Dermis lymphatic vessel endothelial cell (primary cell): ENCODE measurements at places on chromosomes 2 and 18. TPM values are rescaled to one million over a fixed set of nuclear protein-coding genes. Genes with fewer than 3 reads are reported as not detected.

Gene FAM110C
- under 0.01 and 0.17 TPM in 2 replicates for total RNA-seq

Gene ACMSD
- total RNA-seq, result not detected in 2 replicates

Gene NT5C1B
- total RNA-seq, result not detected in 2 replicates

Gene ARHGEF4
- total RNA-seq, result 0.09 and 0.98 TPM in 2 replicates

Gene TNP1
- total RNA-seq, result not detected in 2 replicates

Gene NBEAL1
- 25.6 and 28.5 TPM in 2 replicates for total RNA-seq

Gene BOK
- 23.8 and 48.5 TPM in 2 replicates for total RNA-seq

Gene TBR1
- total RNA-seq, result under 0.01 and 0.09 TPM in 2 replicates

Gene ST6GAL2
- total RNA-seq, result under 0.01 and 0.09 TPM in 2 replicates

Gene MOGAT1
- total RNA-seq, result not detected in 2 replicates

Gene SERPINB11
- not detected in 2 replicates for total RNA-seq

Gene SRD5A2
- total RNA-seq, result not detected in 2 replicates

Gene ACTG2
- total RNA-seq, result not detected in 2 replicates

Gene CCL20
- total RNA-seq, result 0.95 and 2.1 TPM in 2 replicates

Gene MAP4K4
- total RNA-seq, result 93.7 and 128 TPM in 2 replicates

Gene CTAGE1
- total RNA-seq, result not detected in 2 replicates

Gene IGFBP2
- 1.4 and 9.6 TPM in 2 replicates for total RNA-seq

Gene MAIP1
- total RNA-seq, result 19.3 and 25.3 TPM in 2 replicates

Gene L3MBTL4
- 2.7 and 8.8 TPM in 2 replicates for total RNA-seq

Gene PUS10
- total RNA-seq, result 6.3 and 12.1 TPM in 2 replicates

Gene CLEC4F
- 0.11 and 0.17 TPM in 2 replicates for total RNA-seq

Gene APLF
- 6.7 and 6.9 TPM in 2 replicates for total RNA-seq

Gene ADAM23
- 0.22 and 0.69 TPM in 2 replicates for total RNA-seq

Gene STPG4
- total RNA-seq, result 0.11 and 0.17 TPM in 2 replicates

Gene DPYSL5
- total RNA-seq, result not detected in 2 replicates

Gene ZNG1B
- 23.2 and 27.6 TPM in 2 replicates for total RNA-seq

Gene LANCL1
- total RNA-seq, result 17.9 and 27.6 TPM in 2 replicates

Gene SAG
- not detected in 2 replicates for total RNA-seq

Gene SLC9A4
- not detected in 2 replicates for total RNA-seq

Gene FKBP7
- total RNA-seq, result 20.3 and 43.9 TPM in 2 replicates

Gene SNORC
- total RNA-seq, result 0.33 and 0.34 TPM in 2 replicates

Gene TXNDC2
- not detected in 2 replicates for total RNA-seq

Gene MARCO
- total RNA-seq, result not detected in 2 replicates

Gene FEV
- not detected in 2 replicates for total RNA-seq

Gene XDH
- not detected in 2 replicates for total RNA-seq
